ENCODE measurements at places on chromosomes 6 and 20. TPM values are rescaled to one million over a fixed set of nuclear protein-coding genes. Genes with fewer than 3 reads are reported as not detected.
A peak's percentile ranks its signal among the peaks of the same experiment; 100 is the strongest.

Gene CST4
- not detected for total RNA-seq

Gene SERPINB6
- 72.0 TPM for total RNA-seq

Gene TXLNB
- 7.1 TPM for total RNA-seq

DNA sequence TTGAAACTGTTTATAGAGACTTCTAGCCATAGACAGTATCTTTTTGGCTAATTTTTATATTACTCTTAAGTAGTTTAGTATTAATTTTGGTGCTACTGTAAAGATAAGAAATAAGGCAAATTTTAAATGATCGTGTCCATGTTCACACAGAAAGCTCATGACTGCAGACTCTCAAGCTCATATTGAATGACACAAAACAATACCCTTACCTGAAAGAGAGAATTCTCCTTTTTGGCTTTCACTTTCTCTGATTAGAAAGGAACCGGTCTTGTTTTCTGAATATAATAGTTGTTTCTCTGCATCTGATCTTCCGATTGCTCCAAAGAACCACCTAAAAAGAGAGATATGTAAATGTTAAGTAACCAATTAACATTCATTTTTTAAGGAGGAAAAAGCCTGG lies 57.0 kb downstream of the FRK start:
- no peak overlapping the region for H3K27ac ChIP-seq
- no peaks in the 10 kb centered on the region for H3K27me3 ChIP-seq
- no peak for DNase-seq
- peaks cover 3% of the 10 kb centered on the region for H3K4me1 ChIP-seq
- no peaks in the 10 kb centered on the region for H3K36me3 ChIP-seq

- no peak overlapping the region for H3K4me3 ChIP-seq
- H3K4me1 ChIP-seq = no peaks in the 10 kb centered on the region
- peaks cover 88% of the 10 kb centered on the region for H3K36me3 ChIP-seq
- no peaks in the 10 kb centered on the region for H3K27me3 ChIP-seq
- H3K27ac ChIP-seq = no peak overlapping the region
- DNase-seq = no peak
These were observed 13.9 kb downstream of the YTHDF1 start for GRCh38 chr20:63202021-63202420.

DNA sequence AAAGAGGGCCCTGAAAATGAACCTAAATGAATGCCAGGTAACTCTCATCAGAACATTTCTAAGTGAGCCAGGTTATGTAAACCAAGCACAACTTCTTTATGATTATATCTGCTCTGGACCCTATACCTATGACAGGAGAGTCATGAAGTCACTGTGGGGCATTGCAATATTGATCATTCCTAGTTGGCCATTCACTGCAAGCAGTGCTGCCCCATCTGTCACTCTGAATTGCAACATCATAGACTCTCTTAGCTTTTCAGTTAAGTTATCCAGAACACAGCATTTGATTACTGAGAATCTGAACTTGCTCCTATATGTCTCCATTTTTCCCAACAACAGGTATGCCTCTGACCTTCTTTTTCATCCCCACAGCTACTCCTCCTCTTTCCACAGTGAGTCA lies 3.3 kb downstream of the COL21A1 start:
- DNase-seq = no peak
- H3K27me3 ChIP-seq = peaks cover 10% of the 10 kb centered on the region
- H3K36me3 ChIP-seq = no peaks in the 10 kb centered on the region
- no peak overlapping the region for H3K4me3 ChIP-seq

DNA sequence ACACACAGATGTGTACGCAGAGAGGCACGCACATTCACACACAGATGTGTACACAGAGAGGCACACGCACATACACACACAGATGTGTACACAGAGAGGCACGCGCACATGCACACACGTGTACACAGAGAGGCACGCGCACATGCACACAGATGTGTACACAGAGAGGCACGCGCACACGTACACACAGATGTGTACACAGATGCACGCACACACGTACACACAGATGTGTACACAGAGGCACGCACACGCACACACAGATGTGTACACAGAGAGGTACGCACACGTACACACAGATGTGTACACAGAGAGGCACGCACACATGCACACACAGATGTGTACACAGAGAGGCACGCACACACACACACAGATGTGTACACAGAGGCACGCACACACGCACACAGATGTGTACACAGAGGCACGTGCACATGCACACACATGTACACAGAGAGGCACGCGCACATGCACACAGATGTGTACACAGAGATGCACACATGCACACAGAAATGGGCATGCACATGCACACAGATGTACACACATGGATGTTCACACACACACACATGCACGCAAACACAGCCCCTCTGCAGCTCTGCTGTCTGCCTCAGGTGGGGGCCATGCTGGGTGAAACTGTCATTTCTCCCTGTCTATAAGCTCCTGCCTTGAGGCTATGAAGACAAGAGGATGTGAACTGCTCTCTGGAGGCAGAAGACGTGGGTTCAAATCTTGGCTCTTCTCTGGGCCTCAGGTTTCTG lies 14.3 kb upstream of the MYT1 start:
- no peak for DNase-seq
- no peaks in the 10 kb centered on the region for H3K27me3 ChIP-seq
- no peak overlapping the region for H3K27ac ChIP-seq
- H3K36me3 ChIP-seq = no peaks in the 10 kb centered on the region
- no peak overlapping the region for H3K4me3 ChIP-seq
- peaks cover 51% of the 10 kb centered on the region for H3K4me1 ChIP-seq

- H3K27me3 ChIP-seq = no peaks in the 10 kb centered on the region
- no peak overlapping the region for H3K27ac ChIP-seq
These were observed 28.1 kb downstream of the RNF24 start for GRCh38 chr20:3987296-3987695.

Gene PPIL6
- 15.1 TPM for total RNA-seq

Gene SPATS1
- 0.30 TPM for total RNA-seq

Gene GPR6
- total RNA-seq = 0.22 TPM

Gene PAK5
- 7.5 TPM for total RNA-seq

Gene ACSS1
- 11.2 TPM for total RNA-seq

DNA sequence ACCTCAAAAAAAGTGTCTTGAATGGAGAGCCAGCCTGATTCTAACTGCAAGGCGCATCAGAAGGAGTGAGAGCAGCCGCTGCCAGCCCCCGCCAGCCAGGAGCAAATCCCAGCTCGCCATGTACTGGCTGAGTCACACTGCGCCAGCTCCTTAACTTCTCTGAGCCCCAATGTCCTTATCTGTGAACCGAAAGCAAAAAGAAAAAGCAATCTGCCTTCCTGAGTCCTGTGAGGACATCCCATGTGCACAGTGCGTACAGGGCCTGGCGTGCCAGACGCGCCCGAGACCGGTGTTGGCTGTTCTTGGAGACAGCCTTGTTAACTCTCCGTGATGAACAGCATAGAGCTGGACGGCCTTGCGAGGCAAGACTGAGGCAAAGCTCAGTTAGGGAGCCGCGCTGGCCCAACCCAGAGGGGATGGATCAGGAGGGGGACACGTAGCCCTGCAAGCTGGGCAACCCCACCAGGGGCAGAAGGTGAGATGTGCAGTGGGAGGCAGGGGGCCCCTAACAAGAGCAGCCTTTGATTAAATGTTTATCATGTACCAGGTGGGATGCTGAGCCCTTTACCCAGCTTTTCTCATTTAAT lies 122.7 kb downstream of the AGPAT4 start:
- H3K27me3 ChIP-seq = no peaks in the 10 kb centered on the region
- DNase-seq = no peak
- H3K4me3 ChIP-seq = no peak overlapping the region
- H3K4me1 ChIP-seq = no peaks in the 10 kb centered on the region

DNA sequence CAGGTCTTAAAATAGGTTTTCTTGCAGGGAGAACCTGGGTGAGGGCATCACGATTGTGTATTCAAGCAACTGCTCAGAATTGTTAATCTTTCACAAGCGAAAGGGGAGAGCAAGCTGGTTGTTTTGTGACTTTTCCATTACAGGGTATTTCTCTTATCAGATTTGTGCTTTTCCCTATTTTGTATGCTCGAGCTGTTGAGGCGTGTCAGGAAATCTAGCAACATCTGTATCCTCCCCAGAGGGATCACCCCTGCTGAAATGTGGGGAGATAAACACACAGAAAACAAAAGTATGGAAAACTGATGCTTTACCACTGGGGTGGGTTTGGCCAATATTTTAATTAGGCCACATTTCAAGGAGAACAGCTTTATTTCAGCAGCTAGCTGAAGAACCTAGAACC lies 187.0 kb downstream of the DTNBP1 start:
- peaks cover 16% of the 10 kb centered on the region for H3K4me1 ChIP-seq
- no peaks in the 10 kb centered on the region for H3K27me3 ChIP-seq
- no peak for DNase-seq
- H3K36me3 ChIP-seq = peaks cover 4% of the 10 kb centered on the region
- H3K27ac ChIP-seq = no peak overlapping the region
- no peak overlapping the region for H3K4me3 ChIP-seq

GRCh38 chr6:142297996-142298753 lies 3.6 kb upstream of the ADGRG6 start:
- H3K4me3 ChIP-seq = no peak overlapping the region
- H3K27me3 ChIP-seq = peaks cover 26% of the 10 kb centered on the region
- no peaks in the 10 kb centered on the region for H3K36me3 ChIP-seq

- H3K4me1 ChIP-seq = no peaks in the 10 kb centered on the region
- DNase-seq = no peak
- no peak overlapping the region for H3K4me3 ChIP-seq
- H3K27ac ChIP-seq = no peak overlapping the region
- no peaks in the 10 kb centered on the region for H3K36me3 ChIP-seq
- no peaks in the 10 kb centered on the region for H3K27me3 ChIP-seq
These were observed 65.4 kb downstream of the RWDD2A start for GRCh38 chr6:83258517-83258916.

Gene LPIN3
- 3.1 TPM for total RNA-seq

Gene PEDS1
- total RNA-seq = 32.3 TPM

Gene CDKN1A
- 9.1 TPM for total RNA-seq

DNA sequence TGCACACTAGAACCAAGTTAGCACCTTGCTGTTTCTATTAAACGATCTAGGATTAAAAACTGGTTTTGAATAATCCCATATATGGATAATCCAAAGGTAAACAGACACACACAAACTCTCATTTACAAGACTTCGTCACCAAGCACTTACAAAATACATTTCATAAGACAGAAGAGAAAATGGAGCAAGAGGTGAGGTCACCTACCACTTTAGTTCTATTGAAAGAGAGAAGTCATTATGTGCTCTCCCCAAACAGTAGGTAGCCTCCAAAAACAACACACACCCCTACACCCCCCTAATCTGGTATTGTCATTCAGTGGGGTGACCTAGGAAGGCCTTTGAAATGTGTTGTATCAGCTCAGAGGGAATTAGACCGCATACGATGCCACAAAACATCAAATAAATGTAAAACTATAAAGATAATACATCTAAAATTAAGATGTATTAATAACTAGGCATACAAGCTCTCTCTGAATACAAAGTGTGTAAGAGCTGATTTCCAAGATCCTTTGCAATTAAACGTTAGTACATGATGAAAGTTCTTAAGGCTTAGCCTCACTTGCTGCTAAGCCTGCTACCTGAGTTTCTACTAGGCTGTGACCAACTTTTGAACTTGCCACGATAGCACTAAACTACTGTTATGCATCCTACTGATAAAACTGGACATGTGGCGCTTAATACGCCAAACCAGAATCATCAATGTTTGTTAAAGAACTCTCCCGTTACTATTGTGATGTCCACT lies 1.6 kb downstream of the SRPK1 start:
- peak overlapping the region; percentile 55 for H3K4me3 ChIP-seq
- peaks cover 3% of the 10 kb centered on the region for H3K36me3 ChIP-seq
- H3K27me3 ChIP-seq = no peaks in the 10 kb centered on the region
- no peak for DNase-seq
- H3K27ac ChIP-seq = no peak overlapping the region
- peaks cover 10% of the 10 kb centered on the region for H3K4me1 ChIP-seq

Gene OLIG3
- 3.3 TPM for total RNA-seq

GRCh38 chr6:100553243-100553642 lies 88.5 kb upstream of the SIM1 start:
- no peaks in the 10 kb centered on the region for H3K27me3 ChIP-seq
- H3K36me3 ChIP-seq = no peaks in the 10 kb centered on the region
- H3K4me3 ChIP-seq = no peak overlapping the region

Gene NKAIN2
- total RNA-seq = 16.3 TPM

Gene MUC22
- total RNA-seq = not detected

Gene ZGPAT
- total RNA-seq = 6.9 TPM

Gene KIF25
- total RNA-seq = 3.0 TPM

- no peak overlapping the region for H3K4me3 ChIP-seq
- H3K27me3 ChIP-seq = no peaks in the 10 kb centered on the region
- no peaks in the 10 kb centered on the region for H3K4me1 ChIP-seq
- no peak overlapping the region for H3K27ac ChIP-seq
- H3K36me3 ChIP-seq = no peaks in the 10 kb centered on the region
These were observed 180.7 kb downstream of the FNDC1 start for GRCh38 chr6:159349915-159350314.

DNA sequence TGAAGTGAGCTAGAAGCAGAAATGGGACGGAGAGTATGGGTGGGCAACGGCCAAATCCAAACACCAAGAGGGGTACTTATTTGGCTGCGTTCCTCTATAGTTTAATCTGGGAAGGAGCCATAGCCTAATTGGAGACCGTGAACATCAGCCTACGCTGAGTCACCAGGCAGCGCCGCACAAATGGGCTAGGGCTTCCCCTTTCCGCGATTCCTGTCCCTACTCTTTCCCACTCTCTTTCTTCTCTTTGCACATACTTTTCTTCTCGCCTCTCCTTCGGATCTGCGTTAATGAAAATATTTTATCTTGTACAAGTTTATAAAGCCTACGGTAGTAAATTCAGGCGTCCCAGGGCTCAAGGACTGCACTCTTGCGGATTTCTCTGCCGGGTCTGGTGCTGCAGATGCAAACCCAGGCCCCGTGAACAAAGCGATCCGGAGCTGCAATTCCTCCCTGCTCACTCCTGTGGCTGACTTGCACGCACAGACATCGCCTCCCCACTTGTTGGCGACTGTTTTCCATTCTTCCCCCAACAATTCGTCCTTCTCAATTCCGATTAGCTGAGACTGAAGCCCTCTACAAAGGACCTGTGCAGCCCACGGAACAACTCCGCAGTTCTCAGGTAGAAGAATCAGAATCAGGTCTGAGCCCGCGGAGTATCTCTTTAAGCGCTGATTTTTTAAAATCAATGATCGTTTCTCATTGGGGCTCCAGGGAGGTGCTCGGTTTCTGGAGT lies 4.2 kb upstream of the TBX18 start:
- DNase-seq = no peak
- peaks cover 39% of the 10 kb centered on the region for H3K4me1 ChIP-seq
- peak overlapping the region; percentile 57 for H3K27ac ChIP-seq
- H3K36me3 ChIP-seq = no peaks in the 10 kb centered on the region
- peak overlapping the region; percentile 16 for H3K4me3 ChIP-seq

- peaks cover 73% of the 10 kb centered on the region for H3K36me3 ChIP-seq
- no peaks in the 10 kb centered on the region for H3K4me1 ChIP-seq
- H3K27me3 ChIP-seq = no peaks in the 10 kb centered on the region
- no peak overlapping the region for H3K4me3 ChIP-seq
- DNase-seq = no peak
These were observed 18.3 kb downstream of the C20orf173 start for GRCh38 chr20:35510951-35511735.

Measured in spinal cord (tissue), 10 donors.